Right renal cortex interstitium (tissue), 3 donors: ENCODE measurements at places on chromosomes 1 and 21. TPM values are rescaled to one million over a fixed set of nuclear protein-coding genes. Genes with fewer than 3 reads are reported as not detected.

DNA sequence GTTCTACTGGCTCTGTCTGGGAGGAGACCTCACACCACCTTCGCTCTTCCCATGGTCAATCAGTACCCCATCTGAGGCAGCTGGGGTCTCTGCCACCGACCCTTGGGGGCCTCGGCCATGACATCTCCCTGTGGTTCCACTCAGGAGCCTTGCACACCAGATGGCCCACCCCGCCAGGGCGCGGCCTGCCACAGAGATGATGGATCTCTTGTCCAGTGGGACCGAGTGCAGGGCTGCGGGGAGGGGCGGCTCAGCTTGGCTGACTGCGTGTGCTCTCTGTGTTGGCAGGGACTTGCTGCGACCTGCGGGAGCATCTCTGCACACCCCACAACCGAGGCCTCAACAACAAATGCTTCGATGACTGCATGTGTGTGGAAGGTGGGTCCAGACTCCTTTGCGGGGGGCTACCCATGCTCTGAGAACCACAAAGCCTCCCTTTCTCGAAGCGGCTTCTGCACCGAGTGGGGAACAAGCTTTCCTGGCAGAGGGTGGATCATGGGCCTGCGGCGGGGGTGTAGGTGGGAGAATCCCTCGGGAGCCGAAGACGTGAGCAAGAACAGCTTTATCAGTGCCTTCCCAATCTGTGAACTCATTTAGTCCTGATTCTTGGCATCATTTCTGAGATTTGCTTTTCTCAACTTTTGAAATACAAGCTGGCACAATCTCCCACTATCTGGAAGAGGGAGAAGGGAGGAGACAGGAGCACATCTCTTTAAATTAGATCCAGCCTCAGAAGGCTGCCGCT lies 20.9 kb upstream of the AGTRAP start:
- no peak for DNase-seq

- DNase-seq, result no peak
Observed at GRCh38 chr1:229046251-229046853, 224.6 kb upstream of the RAB4A start.

Gene LRRN2
- 10.6 TPM for polyA plus RNA-seq

GRCh38 chr1:33944846-33945245 lies 81.0 kb downstream of the HMGB4 start:
- DNase-seq, result no peak

DNA sequence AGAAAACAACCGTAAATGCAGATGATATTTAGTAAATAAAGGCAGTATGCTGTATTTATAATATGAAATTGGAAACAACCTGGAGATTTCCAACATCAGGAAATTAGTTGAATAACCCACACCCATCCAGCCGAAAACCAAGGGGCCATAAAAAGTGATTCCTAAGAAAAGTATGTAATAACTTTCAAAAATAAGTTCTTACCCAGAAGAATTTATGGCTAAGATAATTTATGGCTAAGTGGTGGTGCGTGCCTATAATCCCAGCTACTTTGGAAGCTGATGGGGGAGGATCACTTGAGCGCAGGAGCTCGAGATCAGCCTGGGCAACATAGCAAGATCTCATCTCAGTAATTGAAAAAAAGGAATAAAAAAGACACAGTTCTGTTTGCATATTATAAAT lies 43.2 kb downstream of the TMCO4 start:
- DNase-seq, result no peak

DNA sequence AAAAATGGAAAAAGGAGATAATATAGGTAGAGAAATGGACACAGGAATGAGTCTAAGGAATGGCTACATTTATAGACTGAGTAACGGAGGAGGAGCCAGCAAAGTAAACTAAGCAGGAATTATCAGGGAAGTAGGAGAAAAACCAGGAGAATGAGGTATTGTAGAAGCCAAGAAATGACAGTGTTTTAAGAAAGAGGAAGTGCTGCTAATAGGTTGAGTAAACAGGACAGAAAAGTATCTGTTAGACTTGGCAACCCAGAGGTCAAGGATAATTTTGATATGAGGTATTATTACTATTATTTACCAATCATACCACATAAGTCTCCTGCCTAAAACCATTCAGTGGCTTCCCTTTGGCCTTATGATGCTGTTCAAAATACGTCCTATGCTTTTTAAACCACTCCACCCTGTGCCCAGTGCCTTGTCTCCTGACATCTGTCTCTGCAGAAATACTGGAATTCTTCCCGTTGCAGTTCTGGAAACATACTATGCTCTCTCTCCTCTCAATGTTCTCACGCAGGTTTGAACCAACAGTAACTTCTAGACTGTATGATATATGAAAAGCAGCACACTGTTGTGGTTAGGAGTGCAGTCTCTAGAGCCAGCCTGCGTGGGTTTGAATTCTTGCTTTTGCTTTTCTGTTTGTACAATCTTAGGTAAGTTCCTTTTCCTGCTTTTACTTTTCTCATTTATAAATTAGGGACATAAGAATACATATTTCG lies 24.6 kb upstream of the NEK7 start:
- DNase-seq, result no peak

Gene HDGF
- polyA plus RNA-seq, result 267 TPM

DNA sequence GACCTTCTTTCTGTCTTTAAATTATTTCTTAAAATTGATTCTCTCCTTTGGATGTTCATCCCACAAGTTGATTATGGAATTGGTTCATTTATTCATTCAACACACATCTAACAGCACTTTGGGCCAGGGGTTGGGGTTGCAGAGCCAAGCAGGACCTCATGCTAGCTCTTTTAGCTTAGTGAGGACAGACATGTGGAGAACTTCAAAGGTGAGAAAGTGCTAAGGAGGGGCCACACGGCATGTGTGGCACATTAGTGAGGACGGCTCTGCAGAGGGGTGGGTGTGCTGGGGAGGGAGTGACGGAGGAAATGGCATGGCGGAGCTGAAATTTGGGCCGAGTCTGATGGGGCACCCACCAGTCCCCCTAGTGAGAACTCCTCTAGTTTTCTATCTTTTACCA lies 32.5 kb upstream of the VASH2 start:
- no peak for DNase-seq

DNA sequence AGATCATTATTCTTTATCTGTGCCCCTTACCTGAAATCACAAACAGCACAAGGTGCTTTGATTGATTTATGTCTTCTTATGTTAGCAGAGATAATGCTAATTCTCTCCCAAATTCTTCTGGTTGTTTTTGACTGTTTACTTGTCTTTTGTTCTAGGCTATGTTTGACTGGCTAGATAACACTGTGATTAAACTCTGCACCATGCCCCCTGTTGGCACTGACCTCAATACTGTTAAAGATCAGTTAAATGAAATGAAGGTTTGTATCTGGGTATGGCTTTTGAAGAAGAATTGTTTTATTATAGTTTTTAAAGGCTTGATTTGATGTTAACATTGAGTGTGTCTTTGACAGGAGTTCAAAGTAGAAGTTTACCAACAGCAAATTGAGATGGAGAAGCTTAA lies 49.6 kb upstream of the BMP8A start:
- no peak for DNase-seq

Gene INAVA
- polyA plus RNA-seq, result 30.5 TPM

Gene VSIG8
- 0.36 TPM for polyA plus RNA-seq

Gene S100A13
- polyA plus RNA-seq, result 166 TPM

GRCh38 chr1:157045250-157046218 lies at the start of gene ARHGEF11:
ARHGEF11 (minus strand) TSS chr1:157045742; CDS start chr1:157044330, 1,412 bp downstream.
- peak; percentile 84 for DNase-seq

Gene JAM2
- polyA plus RNA-seq, result 10.5 TPM

GRCh38 chr21:46165098-46165497 lies 9.7 kb upstream of the FTCD start:
- DNase-seq, result no peak

- no peak for DNase-seq
Observed at GRCh38 chr1:90201467-90202358, 206.8 kb downstream of the ZNF326 start.

DNA sequence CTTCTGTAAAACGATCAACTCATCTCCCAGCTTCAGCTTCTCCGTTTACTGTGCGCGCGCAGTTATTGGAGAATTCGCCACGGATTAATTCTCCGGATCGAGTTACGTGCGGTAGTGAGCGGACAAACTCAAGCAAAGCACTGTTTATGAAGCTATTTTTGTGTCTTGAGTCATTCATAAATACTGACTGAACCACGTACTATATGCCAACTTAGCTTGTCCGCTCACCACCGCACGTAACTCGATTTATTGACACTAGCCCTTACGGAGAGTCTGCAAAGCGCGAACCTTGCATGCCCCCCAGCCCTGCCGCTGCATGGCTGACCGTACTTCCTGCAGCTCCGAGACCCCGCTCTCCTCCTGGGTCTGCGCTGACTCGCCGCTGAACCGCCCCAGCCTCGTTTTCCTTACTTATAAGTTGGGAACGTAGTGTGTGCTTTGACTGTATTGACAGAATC lies 773 bp downstream of the CHD1L start:
- DNase-seq, result no peak

GRCh38 chr1:9558946-9559545 lies 19.8 kb downstream of the SLC25A33 start:
- DNase-seq, result no peak

- no peak for DNase-seq
Observed at GRCh38 chr1:79655876-79656275, 649.3 kb upstream of the ADGRL4 start.

Gene HSD11B1
- polyA plus RNA-seq, result 0.39 TPM

Gene TRNP1
- polyA plus RNA-seq, result 5.9 TPM

DNA sequence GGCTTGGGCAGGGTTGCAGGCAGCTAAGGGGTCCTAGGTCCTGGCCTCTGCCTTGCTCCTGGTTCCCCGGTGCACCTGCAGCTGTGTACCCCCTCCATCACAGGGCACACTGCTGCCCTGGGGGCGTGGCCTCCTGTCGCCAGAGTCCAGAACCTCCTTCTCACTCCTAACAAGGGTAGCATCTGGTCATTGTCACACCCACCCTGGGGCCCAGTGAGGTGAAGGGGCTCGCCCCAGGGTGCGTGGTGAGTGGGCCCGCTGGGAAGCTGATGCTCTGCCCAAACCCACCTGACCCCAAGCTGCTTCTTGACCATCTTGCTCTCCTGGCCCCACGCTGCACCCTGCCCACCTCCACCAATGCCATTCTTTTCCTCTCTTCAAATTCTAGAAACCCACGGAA lies 44.5 kb downstream of the AJAP1 start:
- no peak for DNase-seq

DNA sequence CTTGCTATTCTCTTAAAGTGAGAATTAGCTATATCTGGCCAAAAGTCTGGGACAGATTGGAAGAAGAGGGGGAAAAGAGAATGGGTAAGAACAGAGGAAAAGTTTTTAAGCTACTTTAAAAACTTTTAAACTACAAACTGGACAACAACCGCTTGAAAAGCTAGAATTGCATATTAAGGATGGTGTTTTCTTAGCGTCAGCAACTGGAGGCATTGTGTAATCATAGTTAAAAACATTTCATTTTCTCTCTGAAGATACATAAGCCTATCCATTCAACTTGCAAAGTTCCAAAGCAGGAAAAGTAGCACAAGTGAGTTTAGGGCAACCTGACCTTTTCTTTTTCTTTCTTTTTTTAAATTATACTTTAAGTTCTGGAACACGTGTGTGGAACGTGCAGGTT lies 10.9 kb downstream of the PBX1 start:
- no peak for DNase-seq

Gene FLAD1
- polyA plus RNA-seq, result 28.1 TPM

Gene MANEAL
- 4.9 TPM for polyA plus RNA-seq

DNA sequence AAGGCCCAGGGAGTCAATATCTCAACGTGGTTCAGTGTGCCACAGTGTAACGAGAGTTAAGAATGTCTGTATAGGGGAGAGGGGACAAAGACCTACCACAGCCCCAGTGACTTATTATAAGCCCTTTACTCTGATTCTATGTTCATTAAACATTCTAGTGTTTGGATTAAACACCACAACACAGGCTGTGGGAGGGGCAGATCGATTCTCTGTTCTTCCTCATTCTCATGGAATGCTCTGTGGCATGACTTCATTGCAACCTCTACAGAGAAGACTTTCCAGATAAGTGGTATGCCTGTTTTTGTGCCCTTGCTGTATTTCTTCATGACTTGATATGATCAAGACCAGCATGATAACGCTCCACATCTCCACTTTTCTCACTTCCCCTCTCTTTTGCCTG lies 39.0 kb upstream of the CD5L start:
- DNase-seq, result no peak

Gene DNAH14
- 15.2 TPM for polyA plus RNA-seq

- DNase-seq, result no peak
Observed at GRCh38 chr21:16086121-16086520, 356.3 kb downstream of the USP25 start.
